Mesenchymal stem cell (in vitro differentiated cells and primary cell): ENCODE measurements at places on chromosomes 2 and 18.

GRCh38 chr2:148893906-148894305 lies 18.9 kb downstream of the KIF5C start:
- H3K27ac ChIP-seq: no peak overlapping the region
- DNase-seq: no peak

GRCh38 chr2:219724628-219725027 lies 97.2 kb downstream of the SLC4A3 start:
- peaks cover 2% of the 10 kb centered on the region for H3K4me1 ChIP-seq
- no peaks in the 10 kb centered on the region for H3K36me3 ChIP-seq
- H3K4me3 ChIP-seq: no peak overlapping the region
- H3K27me3 ChIP-seq: no peaks in the 10 kb centered on the region
- DNase-seq: peak; percentile 82

- no peaks in the 10 kb centered on the region for H3K4me1 ChIP-seq
- no peak overlapping the region for H3K4me3 ChIP-seq
- no peaks in the 10 kb centered on the region for H3K36me3 ChIP-seq
- H3K27ac ChIP-seq: no peak overlapping the region
- no peaks in the 10 kb centered on the region for H3K27me3 ChIP-seq
Observed at GRCh38 chr18:49123431-49123830, 172.7 kb upstream of the SMAD7 start.

DNA sequence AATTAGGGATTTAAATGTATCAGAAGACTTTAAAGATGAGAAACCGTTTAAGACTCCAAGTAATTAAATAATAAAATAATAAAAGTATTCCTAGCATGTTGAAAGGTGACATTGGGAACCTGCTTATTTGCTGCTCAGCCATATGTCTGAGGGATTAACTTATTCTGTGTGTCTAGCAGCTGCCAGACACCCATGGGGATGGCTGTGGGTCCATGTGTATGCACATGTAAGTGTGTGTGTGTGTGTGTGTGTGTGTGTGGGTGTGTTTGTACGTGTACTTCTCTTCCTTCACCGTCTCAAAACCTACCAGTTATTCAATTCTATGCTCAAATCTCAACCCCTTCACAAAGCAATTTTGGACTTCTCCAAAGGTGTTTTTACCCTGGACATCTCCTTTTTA lies 124.5 kb downstream of the SETBP1 start:
- DNase-seq: no peak
- H3K4me1 ChIP-seq: peaks cover 4% of the 10 kb centered on the region
- no peaks in the 10 kb centered on the region for H3K27me3 ChIP-seq

DNA sequence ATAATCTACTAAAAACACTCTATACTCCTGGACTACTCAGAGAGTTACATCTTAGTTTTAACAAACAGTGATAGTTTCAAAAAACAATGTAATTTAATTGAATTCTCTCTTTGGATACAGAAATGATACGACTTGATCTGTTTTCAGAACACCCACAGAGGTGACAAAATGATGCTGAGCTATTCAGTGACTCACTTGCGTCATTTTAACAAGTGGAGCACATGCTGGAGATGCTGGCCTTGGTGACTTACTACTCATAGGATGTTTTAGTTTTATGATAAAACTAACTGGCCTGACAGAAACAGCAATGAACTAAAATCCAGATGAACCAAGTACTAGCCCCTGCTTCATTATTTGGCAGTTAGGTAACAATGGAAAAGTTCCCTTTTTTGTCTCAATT lies 101.3 kb upstream of the ITGB6 start:
- peaks cover 7% of the 10 kb centered on the region for H3K4me1 ChIP-seq
- peaks cover 93% of the 10 kb centered on the region for H3K36me3 ChIP-seq
- H3K27ac ChIP-seq: no peak overlapping the region
- no peak for DNase-seq
- H3K27me3 ChIP-seq: no peaks in the 10 kb centered on the region
- H3K4me3 ChIP-seq: no peak overlapping the region

DNA sequence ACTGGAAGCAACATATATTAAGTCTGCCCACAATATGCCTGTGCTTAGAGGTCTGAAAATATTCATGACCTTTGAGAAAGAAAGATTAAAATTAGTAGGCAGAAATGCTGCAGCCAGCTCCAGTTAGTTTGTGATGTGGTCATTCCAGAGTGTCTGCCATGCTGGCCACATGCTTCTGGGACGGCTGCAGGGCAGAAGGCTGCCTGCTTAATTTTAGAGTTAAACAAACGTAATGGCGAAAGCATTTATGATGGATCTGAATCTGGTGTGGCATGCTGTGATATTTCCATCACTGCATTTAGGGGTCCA lies 95.4 kb downstream of the FHOD3 start:
- H3K36me3 ChIP-seq: no peaks in the 10 kb centered on the region
- no peak for DNase-seq
- no peaks in the 10 kb centered on the region for H3K27me3 ChIP-seq
- no peak overlapping the region for H3K27ac ChIP-seq
- no peak overlapping the region for H3K4me3 ChIP-seq
- peaks cover 7% of the 10 kb centered on the region for H3K4me1 ChIP-seq

- H3K4me3 ChIP-seq: no peak overlapping the region
- no peaks in the 10 kb centered on the region for H3K27me3 ChIP-seq
- H3K27ac ChIP-seq: no peak overlapping the region
- H3K36me3 ChIP-seq: no peaks in the 10 kb centered on the region
- no peak for DNase-seq
Observed at GRCh38 chr2:50865235-50865634, 166.7 kb downstream of the NRXN1 start.

GRCh38 chr2:205657579-205657978 lies 24.7 kb upstream of the NRP2 start:
- H3K4me1 ChIP-seq: peaks cover 4% of the 10 kb centered on the region
- H3K27ac ChIP-seq: no peak overlapping the region
- H3K36me3 ChIP-seq: no peaks in the 10 kb centered on the region
- peaks cover 6% of the 10 kb centered on the region for H3K27me3 ChIP-seq

GRCh38 chr18:75005626-75006025 lies 203.3 kb downstream of the PTGR3 start:
- no peak overlapping the region for H3K4me3 ChIP-seq
- H3K27ac ChIP-seq: no peak overlapping the region
- DNase-seq: no peak
- no peaks in the 10 kb centered on the region for H3K4me1 ChIP-seq
- H3K27me3 ChIP-seq: no peaks in the 10 kb centered on the region

DNA sequence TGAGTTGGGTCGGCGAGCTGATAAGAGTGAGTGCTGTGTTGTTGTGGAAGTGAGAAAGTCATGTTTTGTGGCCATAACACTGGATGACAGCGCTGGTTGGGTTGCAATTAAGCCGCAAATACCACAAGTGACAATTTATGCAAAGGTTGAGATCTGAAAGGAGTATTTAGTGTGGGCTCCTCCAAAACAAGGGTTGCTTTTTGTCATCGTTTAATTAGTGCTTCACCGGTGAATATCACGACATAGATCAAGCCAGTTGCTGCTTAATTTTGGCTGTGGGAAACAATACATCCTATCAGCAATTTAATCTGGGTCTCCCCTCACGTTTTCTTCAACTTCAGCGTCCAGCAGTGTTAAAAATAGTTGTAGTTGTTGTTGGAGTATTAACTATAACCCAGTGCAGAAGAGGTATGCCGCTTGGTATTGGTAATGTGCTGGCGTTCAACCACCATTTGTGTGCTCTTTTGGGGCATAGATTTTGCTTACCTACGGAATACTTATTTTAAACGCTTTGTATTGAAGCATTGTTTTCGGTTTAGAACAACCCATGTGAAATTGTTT lies 662 bp downstream of the ACVR2A start:
- H3K27ac ChIP-seq: no peak overlapping the region
- peak; percentile 30 for DNase-seq
- H3K4me3 ChIP-seq: peak overlapping the region; percentile 79
- H3K4me1 ChIP-seq: no peaks in the 10 kb centered on the region

DNA sequence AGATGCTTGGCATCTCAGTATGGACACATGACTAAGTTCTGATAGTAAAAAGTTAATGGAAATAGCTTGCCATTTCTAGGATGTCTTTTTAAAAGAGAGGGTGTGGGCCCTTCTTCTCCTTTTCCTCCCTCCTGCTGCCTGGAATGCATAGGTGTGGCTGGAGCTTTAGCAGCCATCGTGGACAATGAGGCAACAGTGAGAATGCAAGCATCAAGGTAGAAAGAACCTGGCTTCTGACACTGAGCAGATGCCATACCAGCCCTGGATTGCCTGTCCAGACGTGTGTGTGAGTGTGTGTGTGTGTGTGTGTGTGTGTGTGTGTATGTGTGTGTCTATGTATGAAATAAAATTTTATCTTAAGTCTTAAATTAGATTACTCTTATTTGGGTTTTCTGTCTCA lies 660.1 kb downstream of the XIRP2 start:
- H3K27ac ChIP-seq: no peak overlapping the region
- H3K4me1 ChIP-seq: no peaks in the 10 kb centered on the region
- no peak for DNase-seq
- H3K27me3 ChIP-seq: no peaks in the 10 kb centered on the region
- H3K36me3 ChIP-seq: no peaks in the 10 kb centered on the region

GRCh38 chr2:212157012-212157411 lies 381.6 kb downstream of the ERBB4 start:
- peak; percentile 82 for DNase-seq
- no peaks in the 10 kb centered on the region for H3K36me3 ChIP-seq
- H3K4me1 ChIP-seq: no peaks in the 10 kb centered on the region
- no peaks in the 10 kb centered on the region for H3K27me3 ChIP-seq

GRCh38 chr18:24766376-24766775 lies 305.9 kb downstream of the HRH4 start:
- H3K36me3 ChIP-seq: no peaks in the 10 kb centered on the region
- no peak overlapping the region for H3K27ac ChIP-seq
- no peak overlapping the region for H3K4me3 ChIP-seq
- no peak for DNase-seq

DNA sequence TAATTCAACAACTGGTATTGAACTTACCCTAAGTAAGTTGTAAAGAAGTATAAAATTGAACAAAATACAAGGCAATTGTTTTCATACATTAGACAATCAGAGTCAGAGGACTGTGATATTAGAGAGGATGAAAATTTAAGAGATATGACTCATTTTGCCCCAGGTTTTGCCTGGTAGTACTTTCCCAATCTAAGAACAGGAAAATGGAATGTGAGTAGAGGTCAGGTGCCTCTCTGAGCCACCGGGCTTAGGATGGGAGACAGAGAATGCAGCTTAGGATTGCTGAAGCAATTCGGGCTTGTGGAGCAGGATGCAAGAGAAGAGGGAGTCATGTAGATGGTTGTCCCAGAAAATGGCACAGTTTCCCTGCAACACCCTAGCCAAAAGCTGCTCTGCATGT lies 219.7 kb upstream of the CHST9 start:
- no peaks in the 10 kb centered on the region for H3K36me3 ChIP-seq
- no peak overlapping the region for H3K27ac ChIP-seq
- H3K4me1 ChIP-seq: no peaks in the 10 kb centered on the region
- no peak for DNase-seq
- H3K4me3 ChIP-seq: no peak overlapping the region

DNA sequence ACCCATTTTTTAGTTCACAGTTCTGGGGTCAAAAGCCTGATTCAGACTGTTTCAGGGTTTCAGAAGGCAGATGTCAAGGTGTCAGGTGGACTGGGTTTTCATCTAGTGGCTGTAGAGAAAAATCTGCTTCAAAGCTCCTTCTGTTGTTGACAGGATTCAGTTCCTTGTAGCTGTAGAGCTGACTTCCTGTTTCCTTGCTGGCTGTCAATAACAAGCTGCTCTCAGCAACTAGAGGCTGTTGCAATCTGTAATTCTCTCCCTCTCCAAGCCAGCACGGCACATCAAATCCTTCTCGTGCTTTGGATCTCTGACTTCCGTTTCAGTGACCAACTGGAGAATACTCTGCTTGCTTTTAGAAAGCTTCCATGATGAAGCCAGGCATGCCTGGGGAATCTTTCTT lies 179.4 kb downstream of the DOK6 start:
- no peaks in the 10 kb centered on the region for H3K36me3 ChIP-seq
- DNase-seq: peak; percentile 32
- peaks cover 1% of the 10 kb centered on the region for H3K4me1 ChIP-seq
- no peaks in the 10 kb centered on the region for H3K27me3 ChIP-seq

DNA sequence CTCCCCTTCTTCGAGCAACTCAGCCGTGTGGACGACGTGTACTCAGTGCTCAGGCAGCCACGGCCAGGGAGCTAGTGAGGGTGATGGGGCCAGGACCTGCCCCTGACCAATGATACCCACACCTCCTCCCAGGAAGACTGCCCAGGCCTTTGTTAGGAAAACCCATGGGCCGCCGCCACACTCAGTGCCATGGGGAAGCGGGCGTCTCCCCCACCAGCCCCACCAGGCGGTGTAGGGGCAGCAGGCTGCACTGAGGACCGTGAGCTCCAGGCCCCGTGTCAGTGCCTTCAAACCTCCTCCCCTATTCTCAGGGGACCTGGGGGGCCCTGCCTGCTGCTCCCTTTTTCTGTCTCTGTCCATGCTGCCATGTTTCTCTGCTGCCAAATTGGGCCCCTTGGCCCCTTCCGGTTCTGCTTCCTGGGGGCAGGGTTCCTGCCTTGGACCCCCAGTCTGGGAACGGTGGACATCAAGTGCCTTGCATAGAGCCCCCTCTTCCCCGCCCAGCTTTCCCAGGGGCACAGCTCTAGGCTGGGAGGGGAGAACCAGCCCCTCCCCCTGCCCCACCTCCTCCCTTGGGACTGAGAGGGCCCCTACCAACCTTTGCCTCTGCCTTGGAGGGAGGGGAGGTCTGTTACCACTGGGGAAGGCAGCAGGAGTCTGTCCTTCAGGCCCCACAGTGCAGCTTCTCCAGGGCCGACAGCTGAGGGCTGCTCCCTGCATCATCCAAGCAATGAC lies 4.8 kb downstream of the CTDSP1 start:
- no peak overlapping the region for H3K4me3 ChIP-seq
- no peaks in the 10 kb centered on the region for H3K27me3 ChIP-seq
- H3K27ac ChIP-seq: no peak overlapping the region
- H3K4me1 ChIP-seq: peaks cover 38% of the 10 kb centered on the region
- H3K36me3 ChIP-seq: peaks cover 45% of the 10 kb centered on the region
- DNase-seq: peak; percentile 29

- H3K27me3 ChIP-seq: no peaks in the 10 kb centered on the region
- no peak overlapping the region for H3K27ac ChIP-seq
- peaks cover 39% of the 10 kb centered on the region for H3K36me3 ChIP-seq
- H3K4me3 ChIP-seq: no peak overlapping the region
- no peak for DNase-seq
Observed at GRCh38 chr2:27901234-27901633, 10.7 kb downstream of the BABAM2 start.
